Substantia nigra (tissue), 51 donors: ENCODE measurements at places on chromosomes 7 and 10.
A peak's percentile ranks its signal among the peaks of the same experiment; 100 is the strongest.

DNA sequence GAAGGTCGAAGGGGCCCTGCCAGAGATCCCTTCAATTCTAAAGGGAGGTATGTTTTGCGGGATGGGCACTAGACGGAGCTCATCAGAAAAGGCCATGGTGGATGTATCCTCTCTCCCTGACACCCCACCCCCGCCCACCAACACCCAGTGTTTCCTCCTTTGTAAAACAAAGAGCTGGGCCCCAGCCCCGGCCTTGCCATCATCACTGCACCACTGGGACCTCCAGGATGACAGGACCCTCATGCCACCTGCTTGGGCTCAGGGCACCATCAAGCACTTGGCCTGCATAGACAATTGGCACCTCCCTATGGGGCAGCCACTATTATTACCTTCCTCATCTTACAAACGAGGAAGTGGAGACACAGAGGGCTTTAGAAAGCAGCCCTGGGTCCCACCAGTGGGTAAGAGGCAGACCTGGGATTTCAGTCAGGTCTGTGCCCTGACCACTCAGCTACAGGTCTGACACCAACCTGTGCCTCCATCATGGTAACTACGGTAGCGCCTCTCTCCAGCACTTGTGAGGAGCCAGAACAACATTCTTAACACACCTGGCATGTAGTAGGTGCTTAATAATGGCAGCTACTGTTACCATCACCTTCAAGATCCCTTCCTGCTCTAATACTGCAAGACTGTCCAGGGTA is 2.0 kb downstream of the CALML3 start:
- DNase-seq = no peak

- no peak for DNase-seq
Measured at GRCh38 chr10:11274452-11274851, 256.8 kb downstream of the CELF2 start.

DNA sequence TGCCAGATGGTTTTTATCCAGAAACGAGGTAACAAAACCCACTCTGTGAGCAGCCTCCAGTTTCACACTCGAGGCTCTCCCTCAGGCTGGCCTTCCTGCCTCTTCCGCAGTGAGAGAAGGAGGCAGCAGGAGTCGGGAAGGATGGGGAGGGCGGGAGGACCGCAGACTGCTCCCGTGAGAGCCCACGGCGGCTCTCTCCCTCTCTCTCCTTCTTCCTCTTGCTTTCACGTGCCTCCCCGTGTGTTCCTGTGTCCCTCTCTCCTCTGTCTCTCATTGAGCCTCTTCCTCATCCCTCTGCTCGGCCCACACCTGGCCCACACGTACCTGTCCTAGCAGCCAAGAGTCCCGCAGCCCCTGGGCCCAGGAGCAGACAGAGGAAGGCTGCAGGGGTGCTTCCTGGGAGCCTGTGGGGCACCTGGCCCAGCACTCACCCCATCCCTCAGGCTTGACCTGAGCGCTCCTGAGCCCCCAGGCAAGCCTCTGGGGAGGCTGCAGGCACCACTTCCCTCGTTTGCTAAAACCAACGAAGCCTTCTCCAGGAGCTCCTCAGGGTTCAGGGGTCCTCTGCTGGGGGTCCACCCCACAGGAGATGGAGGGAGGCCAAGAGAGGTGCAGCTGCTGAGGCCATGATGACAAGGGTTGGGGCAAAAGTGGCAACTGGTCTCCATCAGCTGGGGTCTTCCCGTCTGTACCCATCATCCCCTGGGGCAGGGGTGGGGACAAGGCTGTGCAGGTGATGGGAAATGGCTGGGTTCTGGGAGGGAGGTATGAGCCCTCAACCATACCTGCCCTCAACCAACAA is 13.6 kb downstream of the SPOCK2 start:
- DNase-seq = no peak

DNA sequence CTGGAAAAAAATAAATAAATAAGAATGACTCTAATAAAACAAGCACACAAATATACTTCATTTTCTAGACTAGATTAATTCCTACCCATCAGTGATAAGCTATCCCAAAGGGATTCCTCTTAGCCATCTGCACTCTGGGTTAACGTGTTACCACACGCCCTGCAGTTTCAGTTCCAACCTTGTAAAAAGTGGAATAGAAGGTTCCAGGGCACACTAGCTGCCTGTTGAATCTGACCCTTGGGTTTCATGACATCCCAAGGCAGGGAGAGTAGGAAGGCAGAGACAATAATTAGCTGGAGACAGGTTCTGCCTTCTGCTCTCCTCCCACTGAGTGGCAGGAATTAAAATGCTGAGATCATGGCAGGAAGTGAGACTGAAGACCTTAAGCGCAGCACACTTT is 33.5 kb downstream of the SLC37A3 start:
- no peak for DNase-seq

DNA sequence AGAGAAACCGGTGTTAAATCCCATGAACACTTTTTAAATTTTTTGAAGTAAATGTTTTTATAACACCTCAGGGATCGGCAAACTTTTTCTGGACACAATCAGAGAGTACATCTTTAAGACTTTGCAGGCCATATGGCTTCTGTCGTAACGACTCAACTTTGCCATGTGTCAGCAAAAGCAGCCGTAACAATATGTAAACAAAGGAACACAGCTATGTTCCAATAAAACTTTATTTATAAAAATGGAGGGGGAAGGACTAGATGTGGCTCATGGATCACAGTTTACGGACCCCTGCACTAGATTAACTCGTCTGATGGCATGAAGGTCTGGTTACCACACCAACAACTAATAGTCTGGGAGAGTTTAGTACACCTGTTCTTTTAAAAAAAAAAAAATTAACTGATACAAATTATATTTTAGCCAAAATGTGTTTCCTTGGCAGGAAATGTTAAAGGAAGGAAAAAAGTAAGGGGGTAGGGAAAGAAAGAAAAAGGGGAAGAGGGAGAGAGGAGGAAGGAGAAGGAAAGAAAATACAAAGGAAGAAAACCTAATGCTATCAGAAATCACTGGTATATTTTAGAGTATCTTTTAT is 50.2 kb downstream of the ABI1 start:
- no peak for DNase-seq

- DNase-seq = no peak
Measured at GRCh38 chr10:437698-438490, 251.6 kb downstream of the DIP2C start.

GRCh38 chr7:125425506-125425905 is 495.9 kb upstream of the POT1 start:
- no peak for DNase-seq

DNA sequence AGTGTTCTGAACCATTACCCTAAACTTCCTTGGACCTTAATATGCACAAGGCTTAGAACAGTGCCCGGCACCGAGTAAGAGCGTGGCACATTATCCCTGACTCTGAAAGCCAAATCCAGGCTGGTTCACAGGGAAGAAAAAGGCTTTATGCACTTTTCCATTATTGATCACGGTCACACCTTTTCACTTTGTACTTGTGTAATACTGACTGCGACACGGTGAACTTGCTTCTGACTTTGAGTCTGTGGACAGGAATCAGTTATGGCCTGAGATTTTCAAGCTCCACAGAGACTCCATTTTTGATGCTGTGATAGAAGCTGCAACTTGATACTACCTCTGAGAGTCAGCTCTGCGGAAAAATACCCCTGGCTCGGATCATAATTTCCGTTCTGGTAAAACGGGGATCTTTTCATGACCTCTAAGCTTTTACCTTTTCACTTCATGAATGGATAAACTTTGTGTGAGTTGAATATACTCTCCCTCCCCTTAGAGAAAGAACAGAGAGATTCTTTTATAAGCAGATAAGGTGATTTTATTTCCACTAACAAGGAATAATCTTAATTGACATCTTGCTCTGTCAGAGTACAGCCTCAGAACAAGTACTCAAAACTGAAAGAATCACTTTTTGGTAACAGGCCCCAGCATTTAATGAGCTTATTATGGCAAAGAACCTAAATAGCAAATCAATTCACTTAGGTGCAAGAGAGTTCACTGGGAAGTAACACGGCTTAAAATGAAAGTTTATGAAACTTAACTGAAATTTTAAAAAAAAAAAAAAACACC is 88.8 kb downstream of the ELMO1 start:
- DNase-seq = no peak

DNA sequence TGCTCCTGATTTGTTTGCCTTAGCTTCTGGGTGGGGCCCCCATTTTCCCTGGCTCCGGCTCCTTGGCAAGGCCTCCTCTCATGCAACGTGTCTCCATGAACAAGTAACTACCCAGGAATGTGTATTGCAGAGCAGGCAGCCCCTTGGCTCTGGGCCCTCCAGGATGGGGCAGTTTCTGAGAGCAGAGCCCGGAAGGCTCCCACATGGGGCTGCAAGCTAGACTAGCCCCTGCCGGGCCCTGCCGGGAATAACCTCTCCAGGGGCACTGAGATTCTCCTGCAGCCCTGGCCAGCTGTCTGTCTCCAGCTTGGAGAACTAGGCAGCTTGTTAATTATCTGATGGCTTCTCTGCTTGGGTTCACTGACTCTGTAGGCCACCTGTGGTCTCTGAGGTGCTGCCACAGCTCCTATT is 184.0 kb upstream of the INHBA start:
- no peak for DNase-seq

GRCh38 chr10:48658243-48658974 is 26.3 kb upstream of the WDFY4 start:
- DNase-seq = peak; percentile 60

- DNase-seq = no peak
Measured at GRCh38 chr7:4015996-4016395, 666.1 kb upstream of the FOXK1 start.

- DNase-seq = no peak
Measured at GRCh38 chr10:132397036-132397541, at the start of gene PWWP2B. TSS of gene PWWP2B (plus strand) at chr10:132397200. CDS start at chr10:132397227, 27 bp downstream.

GRCh38 chr7:142301923-142302550 is 44.2 kb upstream of the PRSS58 start:
- no peak for DNase-seq

- DNase-seq = no peak
Measured at GRCh38 chr7:150978126-150978789, at the start of gene KCNH2. TSS of gene KCNH2 (minus strand) at chr7:150978321. CDS start at chr7:150977913, 408 bp downstream.

DNA sequence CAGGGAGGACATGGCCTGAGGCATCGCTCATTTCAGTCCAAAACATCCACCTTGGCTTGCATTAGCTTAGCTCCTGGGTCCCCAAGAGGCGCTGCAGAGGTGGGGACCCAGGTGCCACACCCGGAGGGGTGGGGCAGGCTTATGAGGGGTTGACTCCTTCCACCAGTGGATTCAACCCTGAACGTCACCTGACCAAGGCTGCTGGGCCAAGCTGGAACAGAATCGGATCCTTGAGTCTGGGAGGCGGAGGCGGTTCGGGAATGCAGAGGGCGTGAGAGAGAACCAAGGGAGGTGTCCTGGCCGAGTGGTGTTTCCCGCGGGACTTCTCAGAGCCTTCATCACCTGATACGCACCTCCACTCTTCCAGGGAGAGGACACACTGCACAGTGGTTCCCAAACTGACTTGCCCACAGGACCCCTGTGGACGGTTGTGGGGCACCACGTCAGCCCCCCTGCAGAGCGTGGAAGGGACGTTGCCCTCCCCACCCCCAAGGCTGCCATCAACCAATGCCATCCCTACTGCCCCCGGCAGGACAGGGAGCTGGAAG is 4.5 kb upstream of the MICALL2 start:
- DNase-seq = no peak

GRCh38 chr7:148735141-148735540 is 36.4 kb downstream of the CUL1 start:
- no peak for DNase-seq

- DNase-seq = no peak
Measured at GRCh38 chr7:105685161-105685560, 103.9 kb upstream of the EFCAB10 start.

GRCh38 chr10:1860351-1860750 is 123.0 kb upstream of the ADARB2 start:
- DNase-seq = no peak

DNA sequence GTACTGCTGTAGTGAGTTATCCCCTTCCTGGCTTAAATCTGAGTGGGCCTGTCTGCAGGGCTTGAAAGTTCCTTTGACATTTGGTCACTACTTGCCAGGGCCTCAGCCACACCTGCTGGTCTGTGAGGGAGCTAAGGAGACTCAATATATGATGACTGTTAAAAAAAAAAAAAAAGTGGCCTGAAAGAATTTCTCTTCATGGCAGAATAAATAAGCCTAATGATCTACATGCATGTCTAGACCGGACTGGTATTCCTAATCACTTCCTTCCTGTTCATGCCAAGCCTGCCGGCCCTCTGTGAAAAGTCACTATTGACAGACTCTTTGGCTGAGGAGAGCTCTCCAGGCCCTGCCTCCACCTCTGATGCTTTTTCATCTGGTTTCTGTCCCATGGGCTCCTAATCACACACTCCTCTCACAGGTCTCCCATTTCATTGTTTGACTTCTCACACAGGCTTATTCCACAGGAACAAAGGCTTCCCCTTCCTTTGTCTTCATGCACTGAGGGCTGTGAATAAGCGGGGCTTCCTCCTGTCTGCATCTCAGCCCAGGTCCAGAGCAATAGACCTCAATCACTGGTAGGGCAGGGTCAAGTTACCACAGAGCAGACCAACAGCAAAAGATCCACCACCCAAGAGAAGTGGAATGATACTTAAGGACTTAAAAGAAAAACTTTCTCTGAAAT is 99.1 kb upstream of the SEC61G start:
- DNase-seq = no peak

DNA sequence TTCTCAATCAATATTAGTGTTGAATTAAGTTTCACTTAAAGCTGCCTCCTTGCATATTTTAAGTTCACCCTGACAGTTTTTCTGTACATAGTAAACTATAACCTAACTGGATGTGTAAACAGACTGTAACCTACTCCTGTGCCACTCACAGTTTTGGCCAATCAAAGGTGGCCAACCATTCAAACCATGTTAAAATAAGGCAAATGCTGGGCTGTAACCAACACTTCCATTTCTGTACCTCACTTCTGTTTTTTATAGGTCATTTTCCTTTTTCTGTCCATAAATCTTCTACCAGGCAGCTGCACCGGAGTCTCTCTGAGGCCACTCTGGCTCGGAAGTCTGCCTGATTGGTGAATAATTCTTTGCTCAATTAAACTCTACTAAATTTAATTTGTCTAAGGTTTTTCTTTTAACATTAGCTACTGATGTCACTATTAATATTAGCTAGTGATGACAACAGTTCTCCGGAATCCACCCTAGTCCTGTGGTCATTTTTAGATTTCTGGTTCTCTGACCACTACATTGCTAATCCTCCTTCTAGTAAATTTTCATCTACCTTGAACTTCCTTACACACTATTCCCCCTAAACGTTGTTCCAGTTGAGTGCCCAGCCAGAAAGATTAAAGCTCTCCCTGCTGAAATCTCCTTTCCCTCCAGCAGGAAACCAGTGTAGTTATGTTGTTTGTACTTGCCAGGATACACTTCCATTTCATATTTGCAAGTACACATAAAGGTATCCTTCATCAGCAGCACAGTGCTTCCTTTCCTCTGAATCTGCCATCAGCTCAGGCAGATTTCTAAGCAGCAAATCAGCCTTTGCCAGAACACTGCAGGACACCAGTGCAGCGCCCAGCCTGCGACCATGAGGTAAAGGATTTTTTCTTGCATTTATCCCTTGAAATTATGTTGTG is 18.6 kb upstream of the IFIT2 start:
- DNase-seq = no peak
